H9 (cell line): ENCODE measurements at places on chromosomes 1 and 21. TPM values are rescaled to one million over a fixed set of nuclear protein-coding genes. Genes with fewer than 3 reads are reported as not detected.

- H3K27me3 ChIP-seq, result no peaks in the 10 kb centered on the region
- H3K4me1 ChIP-seq, result peaks cover 2% of the 10 kb centered on the region; the same call in 1 of the 2 replicates
- DNase-seq, result no peak
- no peak overlapping the region for H3K4me3 ChIP-seq
- H3K36me3 ChIP-seq, result no peaks in the 10 kb centered on the region
Measured at GRCh38 chr1:108715932-108716331, 3.2 kb downstream of the FNDC7 start.

DNA sequence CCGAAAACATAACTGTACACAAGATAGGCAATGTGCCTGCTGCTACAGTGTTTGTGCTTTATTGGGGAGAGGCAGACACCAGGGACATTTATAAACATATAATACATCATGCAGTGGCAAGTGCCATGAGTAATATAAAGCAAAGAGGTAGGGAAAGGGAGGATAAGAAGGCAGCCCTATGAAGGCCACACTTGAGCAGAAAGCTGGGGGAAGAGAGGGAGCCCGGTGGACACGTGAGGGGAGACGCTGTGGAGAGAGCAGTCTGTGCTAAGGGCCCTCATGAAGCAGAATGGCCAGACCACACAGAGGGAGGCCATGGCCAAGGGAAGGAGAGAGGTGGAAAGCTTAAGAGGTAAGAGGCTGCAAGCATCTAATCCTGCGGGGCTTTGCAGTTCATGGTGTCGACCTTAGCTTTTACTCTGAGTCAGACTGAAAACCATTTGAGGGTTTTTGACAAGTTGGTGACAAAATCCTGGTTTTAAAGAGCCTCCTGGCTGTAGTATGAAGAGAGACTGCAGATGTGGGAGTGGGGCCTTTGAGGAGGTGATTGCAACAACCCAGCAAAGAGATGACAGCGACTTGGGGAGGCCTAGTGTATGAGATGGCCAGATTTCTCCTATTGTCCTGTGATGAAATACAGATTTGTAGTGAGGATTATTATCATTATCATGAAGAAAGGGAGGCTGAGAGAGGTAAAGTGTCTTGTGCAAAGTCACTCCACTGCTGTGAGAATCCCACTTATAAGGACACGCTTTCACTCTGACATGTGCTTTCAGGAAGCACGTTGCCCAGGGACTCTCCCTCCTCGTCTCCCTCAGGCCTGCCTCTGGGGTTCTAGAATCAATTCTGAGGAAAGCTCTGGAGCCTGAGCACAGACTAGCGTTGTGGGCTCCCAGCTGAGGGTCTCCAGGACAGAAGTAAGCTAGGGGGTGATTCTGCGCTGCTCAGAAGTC is 192.9 kb downstream of the RHOU start:
- no peak for DNase-seq
- H3K4me3 ChIP-seq, result no peak overlapping the region
- H3K27ac ChIP-seq, result no peak overlapping the region
- H3K27me3 ChIP-seq, result no peaks in the 10 kb centered on the region

DNA sequence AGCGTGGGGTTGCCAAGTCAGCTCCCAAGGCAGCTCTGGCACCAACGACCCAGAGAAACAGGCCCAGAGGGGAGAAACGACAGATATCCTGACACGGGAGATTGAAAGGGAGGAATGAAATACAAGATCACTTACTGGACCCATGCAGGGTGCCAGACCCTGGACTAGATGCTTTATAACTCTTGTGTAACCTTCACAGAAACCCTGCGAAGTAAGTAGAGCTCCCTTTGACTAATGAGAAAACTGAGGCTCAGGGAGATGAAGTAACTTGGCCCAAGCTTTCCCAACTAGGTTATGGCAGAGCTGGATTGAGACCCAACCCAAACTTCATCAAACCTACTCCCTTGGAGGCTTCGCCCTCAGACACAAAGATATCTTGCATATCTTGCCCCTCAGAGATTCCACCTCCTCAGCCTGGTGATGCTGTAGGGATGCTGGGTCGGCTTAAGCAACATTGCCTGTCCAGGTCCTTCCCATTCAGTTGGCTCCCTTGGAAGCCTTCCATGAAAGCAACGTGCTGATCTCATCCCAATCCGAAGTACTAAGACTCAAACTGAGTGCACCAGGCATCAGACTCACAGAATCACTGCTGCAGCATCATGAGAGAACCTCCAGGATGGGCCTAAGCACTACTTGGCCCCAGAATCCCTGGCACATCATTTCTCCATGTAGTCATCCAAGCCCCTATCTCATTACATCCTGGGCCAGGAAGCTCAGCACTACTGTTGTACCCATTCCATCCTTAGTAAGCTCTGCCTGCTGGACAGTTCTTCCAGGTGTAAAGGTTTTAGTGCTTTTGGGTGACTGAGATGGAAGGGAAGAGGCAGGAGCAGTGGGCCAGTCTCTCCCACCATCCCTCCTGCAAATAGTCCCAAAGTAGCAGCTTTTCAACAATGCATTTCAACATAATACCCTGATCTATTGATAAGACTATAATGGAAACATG is 1.1 kb upstream of the IGSF9 start:
- no peaks in the 10 kb centered on the region; the same call in 1 of the 2 replicates for H3K4me1 ChIP-seq
- peak; percentile 25 for DNase-seq
- no peaks in the 10 kb centered on the region for H3K27me3 ChIP-seq
- H3K27ac ChIP-seq, result no peak overlapping the region
- peak overlapping the region; percentile 77 for H3K4me3 ChIP-seq
- H3K36me3 ChIP-seq, result peaks cover 7% of the 10 kb centered on the region

GRCh38 chr1:201063145-201063544 is 39.6 kb upstream of the KIF21B start:
- no peaks in the 10 kb centered on the region for H3K36me3 ChIP-seq
- DNase-seq, result no peak
- H3K27ac ChIP-seq, result no peak overlapping the region
- no peak overlapping the region for H3K4me3 ChIP-seq

GRCh38 chr1:47580451-47580995 is 142.7 kb downstream of the FOXD2 start:
- H3K27ac ChIP-seq, result no peak overlapping the region
- no peaks in the 10 kb centered on the region for H3K27me3 ChIP-seq
- H3K36me3 ChIP-seq, result no peaks in the 10 kb centered on the region

Gene FCRL5
- 0.98 and 1.1 TPM in 2 replicates for total RNA-seq

DNA sequence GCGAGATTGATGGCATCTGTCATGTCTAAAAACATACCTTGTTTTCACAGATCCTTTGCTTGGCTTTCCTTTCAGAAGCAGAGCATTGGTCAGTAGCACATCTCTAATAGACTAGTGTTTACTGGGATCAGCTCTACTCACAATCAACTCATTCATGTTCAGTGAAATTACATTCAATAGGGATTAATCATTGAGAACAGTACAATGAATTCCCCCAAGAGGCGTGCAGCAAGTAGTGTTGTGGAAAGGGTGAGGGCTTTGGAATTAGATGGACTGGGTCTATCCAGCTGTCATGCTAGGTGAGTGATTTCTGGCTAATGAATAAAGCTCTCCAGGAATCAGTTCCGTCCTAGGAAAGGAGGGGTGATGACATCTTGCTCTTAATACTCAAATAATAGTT is 155.2 kb upstream of the COA6 start:
- no peaks in the 10 kb centered on the region for H3K36me3 ChIP-seq
- DNase-seq, result no peak
- no peak overlapping the region for H3K27ac ChIP-seq
- no peaks in the 10 kb centered on the region for H3K27me3 ChIP-seq

GRCh38 chr21:21101911-21102310 is 103.7 kb downstream of the NCAM2 start:
- peaks cover 3% of the 10 kb centered on the region for H3K4me1 ChIP-seq
- H3K36me3 ChIP-seq, result no peaks in the 10 kb centered on the region
- H3K27ac ChIP-seq, result no peak overlapping the region
- H3K27me3 ChIP-seq, result no peaks in the 10 kb centered on the region
- H3K4me3 ChIP-seq, result no peak overlapping the region

DNA sequence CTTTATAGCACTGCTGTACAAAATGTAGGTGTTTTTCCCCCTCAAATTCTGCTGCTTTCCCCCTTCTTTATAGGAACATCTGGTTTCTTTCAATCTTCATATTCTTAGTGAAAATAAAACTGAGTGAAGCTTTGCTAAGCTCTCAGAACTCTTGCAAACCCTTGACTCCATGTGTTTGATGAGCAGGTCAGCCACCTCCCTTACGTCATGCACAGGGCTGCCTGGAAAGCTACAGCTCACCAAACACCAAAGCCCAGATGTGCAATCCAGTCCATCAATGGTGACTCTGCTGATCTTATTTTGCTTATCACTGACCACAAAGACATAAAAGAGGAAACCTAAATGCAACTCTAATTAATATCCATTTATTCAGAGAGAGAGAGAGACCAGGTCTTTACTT is 5.5 kb downstream of the CACNA1E start:
- H3K4me1 ChIP-seq, result no peaks in the 10 kb centered on the region
- no peaks in the 10 kb centered on the region; the same call in 1 of the 3 replicates for H3K36me3 ChIP-seq
- peaks cover 27% of the 10 kb centered on the region for H3K27me3 ChIP-seq
- H3K27ac ChIP-seq, result no peak overlapping the region
- no peak overlapping the region for H3K4me3 ChIP-seq

GRCh38 chr21:44024887-44025353 is 12.8 kb downstream of the TRAPPC10 start:
- peaks cover 4% of the 10 kb centered on the region; the same call in 1 of the 2 replicates for H3K36me3 ChIP-seq
- DNase-seq, result no peak
- no peaks in the 10 kb centered on the region for H3K27me3 ChIP-seq
- no peak overlapping the region for H3K4me3 ChIP-seq

DNA sequence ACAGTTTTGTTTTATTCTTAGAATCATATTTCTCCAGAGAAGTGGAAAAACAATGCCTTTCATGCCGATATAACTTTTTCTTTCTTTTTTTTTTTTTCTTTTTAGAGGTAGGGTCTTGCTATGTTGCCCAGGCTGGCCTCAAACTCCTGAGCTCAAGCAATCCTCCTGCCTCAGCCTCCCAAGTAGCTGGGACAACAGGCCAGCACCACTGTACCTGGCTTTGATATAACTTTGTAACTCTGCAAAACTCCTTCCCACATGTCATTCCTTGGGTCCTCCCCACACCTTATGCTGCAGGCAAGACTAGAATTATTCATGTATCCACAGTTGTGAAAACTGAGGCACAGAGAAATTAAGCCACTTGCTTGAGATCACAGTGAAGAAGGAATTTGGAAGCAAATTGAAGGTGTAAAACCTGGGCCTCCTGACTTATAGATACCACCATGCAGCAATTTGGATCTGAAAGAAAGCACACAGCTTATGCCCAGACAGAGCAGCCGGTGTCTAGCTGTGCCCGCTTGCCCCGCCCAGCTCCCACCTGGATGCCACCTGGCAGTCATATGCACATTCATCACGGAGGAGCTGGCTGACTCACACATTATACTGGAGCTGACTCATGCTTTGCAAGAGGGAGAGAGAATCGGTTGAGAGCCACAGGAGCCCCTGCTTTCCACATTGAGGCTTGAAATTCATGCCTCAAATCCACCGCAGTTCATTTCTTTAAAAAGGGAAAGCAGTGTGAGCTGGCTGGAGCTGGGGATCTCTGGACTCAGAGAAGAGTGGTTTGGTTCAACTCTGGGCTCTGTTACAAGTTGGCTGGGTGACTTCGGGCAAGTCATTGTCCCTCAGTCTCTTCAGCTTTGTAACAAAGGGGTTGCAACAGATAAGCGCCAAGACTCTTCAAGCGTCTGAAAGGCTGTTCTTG is 8.3 kb upstream of the SLC2A1 start:
- no peak overlapping the region for H3K4me3 ChIP-seq
- peaks cover 10% of the 10 kb centered on the region; the same call in 1 of the 2 replicates for H3K4me1 ChIP-seq
- peak; percentile 92 for DNase-seq
- H3K36me3 ChIP-seq, result peaks cover 4% of the 10 kb centered on the region
- no peaks in the 10 kb centered on the region for H3K27me3 ChIP-seq
- peak overlapping the region; percentile 81 for H3K27ac ChIP-seq

Gene NFIA
- total RNA-seq, result 0.35 and 0.70 TPM in 2 replicates

- no peaks in the 10 kb centered on the region for H3K4me1 ChIP-seq
- H3K27ac ChIP-seq, result no peak overlapping the region
- no peaks in the 10 kb centered on the region for H3K27me3 ChIP-seq
- no peak for DNase-seq
- peaks cover 14% of the 10 kb centered on the region; the same call in 2 of the 3 replicates for H3K36me3 ChIP-seq
- H3K4me3 ChIP-seq, result no peak overlapping the region
Measured at GRCh38 chr1:61699911-61700851, 24.8 kb downstream of the TM2D1 start.

Gene PANK4
- 32.2 and 34.8 TPM in 2 replicates for total RNA-seq

DNA sequence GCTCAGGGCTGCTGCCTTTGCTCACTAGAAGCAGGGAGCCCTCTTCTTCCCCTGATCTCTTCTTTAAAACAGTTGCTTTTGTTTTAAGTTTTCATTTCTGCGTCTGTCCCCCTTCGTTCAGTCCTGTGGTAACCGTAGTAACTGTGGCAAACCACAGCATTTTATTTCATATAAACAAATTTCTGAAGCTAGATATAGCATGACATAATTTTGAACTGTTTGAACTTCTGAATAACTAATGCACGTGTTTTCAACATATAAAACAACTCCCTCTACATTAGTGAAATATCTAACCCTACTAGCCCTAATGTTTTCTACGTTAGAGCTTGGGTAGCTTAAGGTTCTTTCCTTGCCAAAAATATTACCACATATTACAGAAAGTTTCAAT is 104.6 kb downstream of the DISP1 start:
- H3K4me3 ChIP-seq, result no peak overlapping the region
- no peaks in the 10 kb centered on the region for H3K27me3 ChIP-seq
- peaks cover 19% of the 10 kb centered on the region for H3K36me3 ChIP-seq
- H3K27ac ChIP-seq, result no peak overlapping the region
